Glutamatergic neuron (in vitro differentiated cells): ENCODE measurements at places on chromosomes 11 and 22. TPM values are rescaled to one million over a fixed set of nuclear protein-coding genes. Genes with fewer than 3 reads are reported as not detected.

GRCh38 chr22:27064386-27064785 lies 407.0 kb downstream of the MIAT start:
- DNase-seq: no peak

GRCh38 chr11:117614728-117615127 lies 182.3 kb downstream of the DSCAML1 start:
- no peak for DNase-seq

Gene DEFB131B
- total RNA-seq: not detected

Gene ASRGL1
- 55.7 TPM for total RNA-seq

Gene TP53I11
- total RNA-seq: 420 TPM

Gene F2
- total RNA-seq: 0.29 TPM

Gene ANGPTL5
- not detected for total RNA-seq

Gene ELMOD1
- 0.81 TPM for total RNA-seq
